ENCODE measurements at places on chromosomes 2 and 18. TPM values are rescaled to one million over a fixed set of nuclear protein-coding genes. Genes with fewer than 3 reads are reported as not detected.

Gene TMEM247
- not detected for polyA plus RNA-seq

Gene UCN
- 1.1 TPM for polyA plus RNA-seq

Gene CYTIP
- polyA plus RNA-seq = 1.6 TPM

Gene ITGAV
- polyA plus RNA-seq = 9.8 TPM

Gene SMYD1
- 0.10 TPM for polyA plus RNA-seq

Gene MAIP1
- 5.0 TPM for polyA plus RNA-seq

Gene UGT1A6
- polyA plus RNA-seq = 22.4 TPM

Data from esophagus (tissue), 2 donors.